ENCODE measurements at places on chromosomes 7 and 10.

GRCh38 chr7:50718311-50718710 lies 64.4 kb downstream of the GRB10 start:
- DNase-seq = no peak

DNA sequence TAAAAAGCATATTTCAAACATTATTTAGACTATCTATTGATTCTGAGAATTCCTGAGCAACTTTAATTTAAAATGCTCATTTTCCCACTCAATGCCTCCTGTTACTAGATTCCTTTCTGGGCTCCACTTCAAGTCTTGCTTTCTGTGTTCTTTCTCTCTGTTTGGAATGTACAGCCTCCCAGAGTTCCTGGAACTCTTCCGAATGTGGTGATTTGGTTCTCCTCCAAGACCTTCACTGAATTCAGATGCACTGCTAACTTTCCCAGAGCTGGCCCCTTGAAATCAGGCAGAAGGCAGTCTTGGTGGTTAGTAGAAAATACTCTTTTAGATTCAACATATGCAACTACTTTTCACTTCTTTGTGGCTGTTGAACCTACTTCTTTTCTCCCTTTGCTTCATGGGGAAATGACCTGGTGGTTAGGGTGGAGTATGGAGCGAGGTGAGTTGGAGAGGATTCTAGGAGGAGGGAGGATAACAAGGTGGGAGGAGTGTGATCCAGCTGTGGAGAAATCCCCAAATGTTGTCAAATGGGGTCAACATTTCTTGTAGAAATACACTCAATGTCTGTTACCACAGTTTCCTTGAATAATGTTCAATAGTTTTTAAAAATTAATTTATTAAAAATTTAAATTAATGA lies 27.9 kb upstream of the CCDC7 start:
- DNase-seq = no peak

GRCh38 chr10:49090189-49090575 lies 25.1 kb downstream of the VSTM4 start:
- DNase-seq = no peak

GRCh38 chr7:74320645-74321221 lies 31.5 kb downstream of the CLIP2 start:
- no peak for DNase-seq

GRCh38 chr10:108409306-108409705 lies 1244.8 kb upstream of the SORCS1 start:
- DNase-seq = no peak

DNA sequence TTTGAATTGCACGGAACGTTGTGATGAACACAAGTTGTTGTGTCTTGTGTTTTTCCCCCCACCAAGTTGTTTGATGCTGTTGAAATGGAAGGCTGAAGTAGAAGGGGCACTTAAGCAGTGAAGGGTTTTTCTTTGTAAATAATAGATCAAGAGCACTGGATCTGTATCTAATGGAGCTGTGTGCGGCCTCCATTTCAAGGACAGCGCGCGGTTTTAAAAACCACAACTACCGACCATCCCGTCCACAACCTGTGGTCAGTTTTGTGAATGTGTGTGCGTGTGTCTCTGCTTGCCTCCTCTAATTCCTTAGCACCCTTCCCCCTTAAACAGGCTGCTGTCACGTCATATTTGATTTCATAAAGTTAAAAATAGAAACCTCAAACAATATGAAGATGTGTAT lies 165.5 kb downstream of the TCF7L2 start:
- no peak for DNase-seq

DNA sequence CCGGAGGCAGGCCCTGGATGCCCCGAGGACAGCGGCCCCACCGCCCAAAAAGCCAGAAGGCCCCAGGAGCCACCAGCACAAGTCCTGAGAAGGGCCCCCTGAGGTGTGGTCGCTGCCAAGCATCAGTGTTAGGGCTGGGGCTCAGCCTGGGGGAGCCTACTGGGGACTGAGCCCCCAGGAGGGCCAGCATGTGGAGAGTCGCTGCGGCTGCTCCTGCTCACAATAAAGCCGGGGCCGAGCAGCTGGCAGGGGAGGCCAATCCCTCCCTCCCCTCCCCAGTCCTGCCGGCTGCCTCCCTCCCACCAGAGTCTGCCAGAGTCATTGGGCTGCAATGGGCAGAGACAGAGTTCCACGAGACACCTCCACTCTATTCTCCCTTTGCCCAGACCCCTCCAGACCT lies 3.1 kb upstream of the ASIC3 start:
- no peak for DNase-seq

DNA sequence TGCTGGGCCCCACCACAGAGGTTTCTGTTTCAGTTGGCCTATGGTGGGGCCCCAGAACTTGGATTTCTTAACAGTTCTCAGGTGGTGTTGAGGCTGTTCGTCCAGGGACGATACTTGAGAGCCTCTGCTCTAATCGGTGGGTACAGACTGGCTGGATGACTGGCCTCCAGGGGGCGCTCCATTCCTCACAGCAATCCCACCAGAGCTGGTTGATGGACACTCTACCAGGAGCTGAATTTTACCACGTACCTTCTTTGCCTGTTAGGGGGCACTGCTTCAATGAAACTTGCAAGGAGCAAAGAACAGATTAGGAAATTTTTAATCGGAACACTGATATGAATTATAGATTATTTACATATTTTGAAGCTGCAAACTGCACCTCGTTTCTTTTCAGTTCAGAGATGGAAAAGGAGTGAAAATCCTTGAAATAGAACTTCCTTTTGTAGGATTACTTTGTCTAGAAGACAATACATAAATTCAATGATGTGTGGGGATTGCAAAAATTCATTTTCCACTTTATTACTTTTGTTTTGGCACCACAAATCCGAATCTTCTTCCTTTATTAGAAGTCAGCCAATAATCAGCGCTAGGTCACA lies 44.8 kb downstream of the KBTBD2 start:
- no peak for DNase-seq

DNA sequence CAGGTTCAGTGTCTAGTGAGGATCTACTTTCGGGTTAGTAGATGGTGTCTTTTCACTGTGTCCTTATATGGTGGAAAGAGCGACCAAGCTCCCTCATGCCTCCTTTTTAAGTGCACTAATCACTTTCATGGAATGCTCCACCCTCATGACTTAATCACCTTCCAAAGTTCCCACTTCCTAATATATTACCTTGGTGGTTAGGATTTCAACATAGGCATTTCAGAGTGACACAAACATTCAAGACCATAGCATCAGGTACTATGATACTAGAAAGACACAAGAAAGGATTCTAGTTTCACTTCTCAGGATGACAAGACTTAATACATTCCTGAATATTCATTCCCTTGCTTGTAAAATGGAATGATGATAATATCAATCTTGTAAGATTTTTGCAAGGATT lies 119.1 kb upstream of the FAM3C start:
- no peak for DNase-seq

DNA sequence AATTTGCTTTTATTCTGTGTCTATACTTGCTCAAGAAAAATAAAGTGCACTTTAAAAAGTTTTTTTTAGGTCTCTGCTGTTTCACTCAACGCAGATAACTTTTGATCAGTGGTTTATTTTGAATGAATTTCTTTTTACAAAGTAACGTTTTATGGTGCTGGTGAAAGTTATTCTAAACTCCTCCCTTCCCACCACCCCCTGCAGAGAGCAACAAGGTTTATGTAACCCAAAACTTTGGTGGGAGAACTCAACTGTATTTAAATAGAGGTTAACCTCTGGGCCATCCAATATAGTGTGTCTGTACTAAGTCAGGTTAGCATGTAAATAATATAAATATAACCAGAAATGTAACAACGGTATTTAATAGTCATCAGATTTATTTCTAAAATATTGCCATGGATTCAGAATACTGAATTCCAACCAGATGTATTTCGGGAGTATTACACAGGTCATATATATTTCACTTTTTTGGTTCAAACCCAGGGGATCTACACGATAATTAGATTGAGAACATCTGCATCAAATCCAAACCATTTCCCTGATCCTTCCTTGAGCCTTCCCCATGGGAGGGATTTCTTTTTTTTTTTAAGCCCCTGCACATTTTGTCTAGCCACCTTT lies 3.9 kb upstream of the CUX1 start:
- DNase-seq = no peak

DNA sequence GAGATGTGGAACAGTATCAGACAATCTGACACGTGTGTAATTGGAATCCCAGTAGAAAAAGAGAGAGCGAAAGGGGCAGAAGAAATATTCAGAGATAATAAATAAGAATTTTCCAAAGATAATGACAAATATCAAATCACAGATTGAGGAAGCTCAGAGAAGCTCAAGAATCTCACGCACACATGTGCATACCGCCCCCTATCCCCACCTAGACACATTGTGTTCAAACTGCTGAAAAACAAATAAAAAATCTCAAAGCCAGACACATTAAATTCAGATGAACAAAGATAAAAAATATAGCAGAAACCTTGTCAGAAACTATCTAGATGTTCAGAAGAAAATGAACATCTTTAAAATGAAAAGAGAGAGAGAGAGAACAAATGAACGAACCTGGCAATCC lies 17.2 kb downstream of the SFR1 start:
- no peak for DNase-seq

- no peak for DNase-seq
Observed at GRCh38 chr10:2119316-2119715, 382.0 kb upstream of the ADARB2 start.

DNA sequence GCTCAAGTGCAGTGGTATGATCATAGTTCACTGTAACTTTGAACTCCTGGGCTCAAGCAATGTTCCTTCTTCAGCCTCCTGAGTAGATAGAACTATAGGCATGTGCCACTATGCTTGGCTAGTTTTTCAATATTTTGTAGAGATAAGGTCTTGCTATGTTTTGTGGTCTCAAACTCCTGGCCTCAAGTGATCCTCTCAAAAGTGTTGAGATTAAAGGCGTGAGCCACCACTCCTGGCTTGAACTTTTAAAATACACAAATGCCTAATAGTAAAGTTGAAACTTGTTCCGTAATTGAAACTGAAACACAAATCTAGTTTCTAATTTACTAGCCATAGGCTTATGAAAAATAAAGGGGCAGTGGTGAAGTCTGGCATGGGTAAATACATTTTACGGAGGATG lies 65.7 kb downstream of the AP3M1 start:
- no peak for DNase-seq

GRCh38 chr7:146902728-146903127 lies 786.1 kb downstream of the CNTNAP2 start:
- DNase-seq = no peak

GRCh38 chr10:71838264-71839211 lies 12.5 kb downstream of the PSAP start:
- no peak for DNase-seq

DNA sequence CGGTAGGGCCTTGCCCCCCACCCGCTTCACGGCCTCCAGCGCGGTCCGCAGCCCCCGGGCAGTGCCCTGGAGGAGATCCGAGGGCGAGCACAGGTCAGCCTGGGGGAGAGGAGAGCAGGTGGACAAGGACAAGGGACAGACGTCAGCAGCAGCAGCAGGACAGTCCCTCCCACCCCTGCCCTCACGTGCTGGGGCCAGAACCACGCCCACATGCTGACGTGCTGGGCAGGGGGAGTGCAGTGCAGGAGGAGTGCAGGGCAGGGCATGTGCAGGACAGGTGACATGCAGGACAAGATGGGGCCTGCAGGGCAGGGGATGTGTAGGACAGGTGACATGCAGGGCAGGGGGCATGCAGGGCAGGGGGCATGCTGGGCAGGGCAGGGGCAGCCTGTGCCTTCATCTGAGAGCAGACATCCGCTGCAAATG lies 1.5 kb upstream of the SAP25 start:
- DNase-seq = no peak

- no peak for DNase-seq
Observed at GRCh38 chr7:132646052-132646451, 69.8 kb upstream of the PLXNA4 start.

- DNase-seq = no peak
Observed at GRCh38 chr10:23354630-23355279, 10.2 kb upstream of the C10orf67 start.

DNA sequence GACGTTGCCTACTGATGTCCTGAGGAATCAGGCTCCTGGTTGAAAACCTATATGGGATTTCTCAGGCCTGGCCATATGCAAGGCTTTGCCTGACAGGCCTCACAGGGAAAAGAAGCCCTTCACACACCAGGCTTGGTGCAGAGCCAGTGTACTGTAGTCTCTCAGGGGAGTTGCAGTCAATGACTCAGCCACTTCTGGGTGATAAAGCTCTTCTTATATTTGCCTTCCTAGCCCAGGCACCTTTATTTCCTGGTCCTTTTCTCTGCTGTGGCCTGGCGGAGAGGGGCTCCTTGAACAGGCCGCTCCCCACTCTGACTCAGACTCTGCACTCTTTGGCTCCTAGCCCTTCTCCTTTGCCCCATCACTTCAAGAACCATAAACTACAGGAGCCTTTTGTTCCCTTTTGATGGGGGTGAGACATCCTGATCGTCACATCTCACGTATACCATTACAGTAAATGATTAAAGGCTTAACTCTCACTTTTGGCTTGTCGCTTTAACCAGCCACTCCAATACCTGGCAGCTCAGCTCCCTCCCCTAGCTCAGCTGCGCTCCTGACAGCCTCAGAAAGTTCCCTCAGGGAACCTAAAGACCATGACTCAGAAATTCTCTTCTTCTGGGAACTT lies 33.5 kb downstream of the DPY19L1 start:
- no peak for DNase-seq

- DNase-seq = no peak
Observed at GRCh38 chr7:140908361-140908760, 16.4 kb downstream of the BRAF start.

DNA sequence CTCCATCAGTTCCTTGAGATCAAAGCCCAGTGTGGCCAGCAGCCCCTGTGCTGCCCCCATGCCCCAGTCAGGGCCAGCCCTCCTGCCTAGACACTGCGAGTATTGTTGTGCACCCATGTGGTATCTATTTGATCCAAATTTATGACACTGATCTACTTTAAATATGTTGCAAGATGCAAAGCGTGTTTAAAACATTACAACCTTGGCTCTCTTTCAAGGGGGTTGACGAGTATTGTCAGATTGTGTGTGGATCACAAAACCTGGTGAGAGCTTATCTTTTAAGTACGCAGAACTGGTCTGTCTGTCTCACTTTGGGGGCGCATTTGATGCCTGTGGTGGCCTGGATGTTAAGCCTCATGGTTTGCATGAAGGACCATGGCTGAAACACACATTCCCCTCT lies 108.9 kb downstream of the COL13A1 start:
- no peak for DNase-seq

- no peak for DNase-seq
Observed at GRCh38 chr7:96832092-96832662, 122.5 kb upstream of the SEM1 start.

DNA sequence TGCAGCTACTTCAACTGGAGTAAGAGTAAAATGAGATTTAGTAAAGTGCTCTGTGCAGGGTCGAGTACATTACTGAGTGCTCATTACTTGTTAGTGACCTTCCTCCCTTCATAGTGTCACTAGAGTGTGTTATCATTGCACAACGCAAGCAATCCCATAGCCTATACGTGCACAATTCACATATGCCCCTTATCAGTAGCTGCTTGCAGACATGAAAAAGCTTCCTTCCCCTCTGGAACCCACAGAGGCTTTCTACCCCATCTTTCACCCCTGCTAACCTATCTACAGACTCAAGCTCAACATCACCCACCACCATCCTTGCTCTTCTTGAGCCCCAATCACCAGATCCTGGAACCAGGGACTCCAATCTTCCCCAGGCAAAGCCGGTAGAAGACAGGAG lies 59.3 kb downstream of the C7orf25 start:
- no peak for DNase-seq

GRCh38 chr10:117497736-117498135 lies 44.8 kb upstream of the EMX2 start:
- DNase-seq = no peak
